ENCODE measurements at places on chromosomes 5 and 9. TPM values are rescaled to one million over a fixed set of nuclear protein-coding genes. Genes with fewer than 3 reads are reported as not detected.

Gene PPP2R2B
- total RNA-seq, result 1.8 TPM

DNA sequence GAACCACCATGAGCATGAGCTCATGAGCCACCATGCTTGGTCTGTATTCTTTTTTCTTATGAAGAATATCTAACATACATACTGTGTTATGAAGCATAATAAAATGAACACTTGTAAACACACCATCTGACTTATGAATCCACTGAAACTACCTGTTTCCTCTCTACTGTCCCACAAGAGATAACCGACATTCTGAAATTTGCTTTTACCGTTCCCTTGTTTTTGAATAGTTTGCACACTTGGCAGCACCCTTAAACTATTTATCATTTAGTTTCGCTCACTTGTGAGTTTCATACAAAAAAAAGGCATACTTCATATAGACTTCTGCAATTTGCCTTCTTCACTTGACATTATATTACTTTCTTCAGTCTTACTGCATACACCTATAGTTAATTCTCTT lies 8.9 kb downstream of the LARS1 start:
- no peak for DNase-seq

- peak; percentile 9 for DNase-seq
Observed at GRCh38 chr5:145237843-145238242, 597.3 kb downstream of the PRELID2 start.

Gene C5orf58
- total RNA-seq, result not detected

Gene KIF24
- total RNA-seq, result 6.1 TPM

Gene SLC25A48
- total RNA-seq, result not detected

- DNase-seq, result no peak
Observed at GRCh38 chr9:27353474-27354229, 56.7 kb upstream of the EQTN start.

GRCh38 chr5:138386290-138386689 lies 33.8 kb downstream of the KDM3B start:
- no peak for DNase-seq

DNA sequence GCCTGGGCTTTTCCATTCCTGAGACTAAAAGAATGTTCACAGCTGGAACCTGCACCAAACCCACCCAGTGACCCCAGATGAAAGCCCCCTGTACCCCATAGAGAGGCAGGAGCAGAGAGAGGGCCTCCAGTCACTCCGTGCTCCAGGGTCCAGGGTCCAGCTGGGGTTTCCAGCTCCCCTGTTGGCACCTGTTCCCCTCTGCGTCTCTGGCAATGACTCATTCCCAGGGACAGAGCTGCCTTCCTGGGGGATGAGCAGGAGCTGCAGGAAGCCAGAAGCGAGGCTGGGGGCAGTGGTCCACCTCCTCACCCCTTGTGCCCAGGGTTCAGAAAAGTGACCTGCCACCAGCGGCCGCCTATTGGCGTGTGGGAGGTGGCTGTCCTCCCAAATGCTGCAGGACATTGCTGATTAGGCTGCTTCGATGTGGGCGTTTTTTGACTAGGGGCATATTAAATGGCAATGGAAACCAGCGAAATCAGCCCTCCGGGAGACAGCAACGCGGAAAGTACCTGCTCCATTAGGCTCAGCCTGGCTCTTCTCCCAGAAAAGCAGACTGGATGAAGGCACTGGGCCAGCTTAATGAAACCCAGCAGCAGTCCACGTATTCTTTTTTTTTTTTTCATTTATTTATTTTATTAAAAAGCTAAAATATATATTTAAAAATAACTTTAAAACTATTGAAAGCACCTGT lies 97.4 kb downstream of the DAP start:
- no peak for DNase-seq

- no peak for DNase-seq
Observed at GRCh38 chr5:151098768-151099121, 17.9 kb upstream of the TNIP1 start.

Gene PCDHB8
- not detected for total RNA-seq

- DNase-seq, result no peak
Observed at GRCh38 chr9:69936427-69936826, 107.2 kb upstream of the MAMDC2 start.

DNA sequence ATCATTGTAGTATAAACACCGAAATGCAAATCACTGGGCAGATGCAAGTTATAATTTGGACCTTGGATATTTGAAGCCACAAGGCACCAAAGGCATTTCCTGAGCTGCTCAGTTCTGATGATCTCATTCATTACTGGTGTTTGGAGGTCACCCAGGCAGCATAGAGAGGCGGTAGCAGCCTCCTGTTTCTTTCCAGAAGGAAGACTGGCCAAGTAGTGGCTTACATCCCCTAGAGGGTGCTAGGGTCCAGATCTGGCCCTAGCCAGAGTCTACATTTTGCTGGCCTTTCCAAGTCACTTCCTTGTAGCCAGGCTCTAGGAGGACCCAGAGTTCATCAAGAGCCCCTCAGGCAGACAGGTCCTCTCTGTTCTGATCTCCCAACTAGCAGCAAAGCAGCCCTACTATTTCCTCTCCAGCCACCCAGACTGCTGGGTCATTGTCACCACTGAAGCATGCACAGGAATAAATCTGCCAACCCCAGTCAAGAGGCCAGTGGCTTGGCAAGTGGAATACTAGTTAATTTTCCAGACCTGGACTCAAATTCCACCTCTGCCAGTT lies 33.4 kb upstream of the TTC1 start:
- no peak for DNase-seq

Gene MTX3
- 23.4 TPM for total RNA-seq

GRCh38 chr5:59483971-59484472 lies 409.5 kb downstream of the PDE4D start:
- DNase-seq, result no peak

DNA sequence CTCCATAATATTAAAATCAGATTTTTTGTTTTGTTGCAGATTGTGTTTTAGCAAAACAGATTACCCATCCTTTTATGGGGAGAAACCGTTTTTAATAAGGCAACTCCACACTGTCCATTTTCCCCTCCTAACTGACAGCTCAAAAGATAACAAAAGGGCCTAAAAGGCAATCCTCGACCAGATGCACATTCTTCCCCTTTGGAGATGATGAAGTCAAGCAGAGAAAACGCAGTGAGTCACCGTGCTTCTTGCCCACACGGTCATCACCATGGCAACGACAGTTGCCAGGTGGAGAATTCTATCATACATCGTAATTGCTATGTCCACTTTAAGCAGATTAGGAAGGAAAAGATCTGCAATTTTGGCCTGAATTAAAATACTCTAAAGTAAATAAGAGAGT lies 96.4 kb downstream of the DIRAS2 start:
- DNase-seq, result no peak

DNA sequence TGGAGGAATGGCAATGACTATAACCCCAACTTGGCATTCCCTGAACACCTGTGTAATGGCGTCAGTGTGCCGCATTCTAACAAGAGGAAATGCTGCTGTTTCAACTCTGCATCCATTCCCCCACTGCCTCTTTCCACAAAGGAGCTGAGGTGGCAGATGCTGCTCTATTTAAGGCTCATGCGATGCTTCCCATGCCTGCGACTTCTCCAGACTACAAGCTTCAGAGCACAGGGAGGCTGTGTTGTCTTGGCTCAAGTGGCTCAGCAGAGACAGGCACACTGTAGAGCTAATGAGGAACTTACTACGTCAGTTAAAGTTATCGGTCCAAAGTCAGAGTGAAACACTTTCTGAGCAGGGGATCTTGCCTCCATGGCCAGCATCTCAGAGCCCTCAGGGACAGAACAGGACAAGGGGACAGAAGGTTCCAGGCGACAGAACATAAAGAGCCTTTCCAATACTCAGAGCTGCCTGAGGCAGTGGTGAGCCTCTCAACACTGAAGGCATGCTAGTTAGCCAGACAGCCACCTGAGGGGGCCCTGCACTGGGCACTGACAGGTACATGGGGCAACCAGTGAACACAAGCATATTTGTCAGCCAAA lies 21.8 kb downstream of the TNIP1 start:
- DNase-seq, result no peak

DNA sequence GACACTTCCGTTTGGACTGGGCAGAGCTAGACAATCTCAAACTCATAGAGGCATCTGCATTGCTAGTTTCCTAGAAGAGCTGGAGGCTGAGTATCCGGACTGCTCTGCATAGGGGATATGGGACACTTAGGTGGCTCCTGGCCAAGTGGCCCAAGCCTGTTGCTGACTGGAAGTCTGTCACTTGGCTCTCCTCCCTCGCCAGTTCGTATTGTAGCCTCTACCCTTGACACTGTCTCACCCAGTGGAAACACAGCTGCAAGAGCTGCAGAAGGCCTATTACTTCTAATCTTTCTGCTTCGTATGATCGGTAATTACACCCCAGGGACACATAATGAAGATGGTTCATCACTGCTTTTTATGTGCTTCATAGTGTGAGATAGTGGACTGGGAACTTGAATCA lies 34.7 kb downstream of the ITGA1 start:
- DNase-seq, result no peak

DNA sequence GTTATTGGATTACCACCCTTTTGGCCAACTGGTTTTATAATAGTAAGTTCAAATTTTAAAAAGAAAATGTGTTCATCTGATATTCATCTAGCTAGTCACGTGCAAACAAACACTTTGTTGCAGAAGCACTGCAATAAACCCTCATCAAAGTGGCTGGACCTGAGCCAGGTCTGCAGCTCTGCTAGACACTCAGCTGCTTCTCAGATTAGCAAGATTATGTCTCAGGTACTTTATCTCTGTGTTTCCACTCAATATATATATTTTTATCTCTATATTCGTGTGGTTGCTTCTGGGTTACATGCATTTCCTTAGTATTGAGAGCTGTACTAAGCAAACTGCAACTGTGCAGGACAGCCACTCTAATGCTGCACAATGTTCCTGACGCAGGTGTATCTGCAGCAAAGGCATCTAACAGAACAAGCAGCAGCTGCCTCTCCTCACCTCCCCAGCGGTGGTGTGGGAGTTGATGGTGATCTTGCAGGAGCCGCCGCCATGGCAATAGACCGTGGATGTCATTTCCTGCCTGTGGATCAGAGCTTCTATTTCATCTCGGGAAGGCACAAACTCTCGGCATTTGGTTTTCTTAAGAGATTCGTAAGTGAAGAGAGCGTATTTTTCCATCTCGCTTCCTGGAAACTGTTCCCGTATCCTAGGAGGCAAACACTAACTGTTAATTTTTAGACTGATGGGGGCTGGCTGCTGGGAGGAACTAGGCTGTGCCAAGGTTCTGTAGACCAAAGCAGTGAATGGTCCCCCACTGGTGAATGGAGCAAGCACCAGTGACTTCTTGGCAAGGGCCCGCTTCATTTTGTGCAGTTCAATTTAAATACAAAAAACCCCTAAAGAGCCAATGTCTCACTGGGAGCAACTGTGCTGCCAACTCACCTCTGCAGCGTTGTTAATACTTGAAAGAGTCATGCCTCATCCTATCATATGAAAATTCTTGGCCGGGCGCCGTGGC lies 56.7 kb upstream of the RETREG1 start:
- no peak for DNase-seq

DNA sequence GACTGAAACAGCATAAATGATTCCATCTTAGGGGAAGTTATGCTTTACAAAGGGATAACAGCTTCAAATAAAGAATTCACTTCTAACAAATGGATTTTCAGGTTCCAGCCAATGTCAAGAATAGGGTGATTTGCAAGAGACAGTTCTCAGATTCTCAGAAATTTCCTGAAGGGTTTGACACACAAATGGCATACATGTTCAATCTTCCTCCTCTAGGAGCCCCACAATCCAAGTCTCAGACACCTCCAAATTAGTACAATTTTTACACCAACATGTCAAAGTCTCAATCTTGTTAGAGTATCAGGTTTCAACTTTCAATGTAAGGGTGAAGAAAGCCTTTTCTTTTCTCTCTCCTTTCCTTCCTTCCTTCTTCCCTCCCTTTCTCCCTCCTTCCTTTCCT lies 996.6 kb downstream of the TLE1 start:
- no peak for DNase-seq

GRCh38 chr5:95647886-95648860 lies 1.6 kb downstream of the RFESD start:
- no peak for DNase-seq

- DNase-seq, result no peak
Observed at GRCh38 chr5:163908253-163908652, 402.8 kb downstream of the MAT2B start.

- DNase-seq, result no peak
Observed at GRCh38 chr5:159825551-159826051, 90.7 kb upstream of the ADRA1B start.

Gene FGFR4
- total RNA-seq, result 0.75 TPM

DNA sequence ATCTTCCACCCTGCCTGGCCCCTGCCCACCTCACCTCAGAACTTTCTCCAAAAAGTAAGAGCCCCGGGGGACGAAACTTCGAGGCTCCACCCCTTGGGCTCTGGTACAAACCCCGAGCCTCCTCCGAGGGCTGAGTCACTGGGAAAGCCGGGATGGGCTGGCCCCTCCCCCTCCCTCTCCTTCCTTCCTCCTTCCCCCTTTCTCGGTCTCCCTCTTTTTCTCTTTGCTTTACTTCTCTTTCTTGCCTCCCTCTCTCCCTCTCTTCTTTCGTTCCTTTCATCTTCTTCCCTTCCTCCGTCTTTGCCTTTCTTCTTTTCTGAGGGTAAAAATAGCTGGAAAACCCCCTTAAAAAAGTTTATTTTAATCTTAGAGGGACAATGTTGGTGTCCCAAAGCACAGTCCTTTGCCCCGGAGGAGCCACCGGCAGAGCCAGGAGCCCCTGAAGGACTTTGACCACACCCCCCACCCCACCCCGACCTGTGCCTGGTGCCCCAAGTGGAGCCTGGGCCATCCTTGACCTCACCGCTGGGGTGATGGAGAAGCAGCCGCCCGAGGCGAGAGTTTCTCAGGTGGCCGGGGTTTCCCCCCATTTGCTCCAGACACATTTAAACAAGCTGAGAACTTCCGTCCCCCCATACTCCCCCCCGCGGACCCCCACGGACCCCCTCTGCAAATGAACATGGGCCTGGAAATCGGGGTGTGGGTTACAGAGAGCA lies 5.7 kb upstream of the NOTCH1 start:
- no peak for DNase-seq

GRCh38 chr5:110977915-110978314 lies 93.6 kb upstream of the TSLP start:
- no peak for DNase-seq

DNA sequence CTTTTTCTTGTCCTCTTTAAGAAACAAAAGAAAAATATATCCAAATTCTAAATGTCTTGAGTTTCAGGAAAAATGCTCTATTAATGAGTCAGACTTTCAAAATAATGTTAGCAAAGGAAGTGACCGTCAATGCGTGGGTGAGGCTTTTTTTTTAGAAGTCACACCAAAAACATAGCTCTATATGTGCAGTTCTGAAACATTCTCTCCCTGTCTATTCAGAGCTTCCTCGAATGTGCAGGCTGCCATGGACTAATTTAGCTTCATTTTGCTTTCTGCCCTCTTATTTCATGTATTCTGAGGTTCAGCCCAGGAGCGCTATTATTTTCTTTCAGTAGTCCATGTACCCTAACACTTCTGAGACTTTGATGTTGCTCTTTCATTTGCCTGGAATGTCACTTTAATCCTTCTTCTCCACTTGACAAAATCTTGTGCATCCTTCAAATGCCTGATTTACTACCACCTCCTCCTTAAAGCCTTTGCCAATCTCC lies 72.5 kb upstream of the RASA1 start:
- DNase-seq, result no peak

Gene FAM153A
- total RNA-seq, result 87.3 TPM
